Large intestine (tissue), 12 donors: ENCODE measurements at places on chromosomes 4 and X. TPM values are rescaled to one million over a fixed set of nuclear protein-coding genes. Genes with fewer than 3 reads are reported as not detected.

DNA sequence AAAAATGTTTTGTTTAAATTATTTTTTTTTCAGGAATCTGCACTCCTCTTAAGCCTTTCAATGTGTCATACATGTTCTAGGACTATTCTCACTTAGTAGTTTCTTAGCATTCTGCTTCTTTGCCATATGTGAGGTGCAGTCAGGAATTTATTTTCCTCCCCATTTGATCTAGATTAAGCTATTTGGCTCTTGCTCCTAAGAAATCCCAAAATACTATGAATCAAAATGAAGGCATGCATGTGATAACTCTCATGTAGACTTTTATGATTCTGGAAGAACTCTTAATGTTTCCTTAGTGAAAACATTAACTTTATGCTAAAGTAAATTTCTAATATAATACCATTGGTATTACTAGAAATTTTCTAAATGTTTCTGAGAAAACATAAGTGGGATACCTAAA lies 664.5 kb downstream of the RAPGEF2 start:
- DNase-seq = no peak

Gene HTR2C
- not detected for polyA plus RNA-seq

GRCh38 chrX:3450881-3451570 lies 104.6 kb upstream of the MXRA5 start:
- DNase-seq = no peak

- DNase-seq = peak; percentile 44
Observed at GRCh38 chr4:41132055-41132683, 82.2 kb downstream of the APBB2 start.

DNA sequence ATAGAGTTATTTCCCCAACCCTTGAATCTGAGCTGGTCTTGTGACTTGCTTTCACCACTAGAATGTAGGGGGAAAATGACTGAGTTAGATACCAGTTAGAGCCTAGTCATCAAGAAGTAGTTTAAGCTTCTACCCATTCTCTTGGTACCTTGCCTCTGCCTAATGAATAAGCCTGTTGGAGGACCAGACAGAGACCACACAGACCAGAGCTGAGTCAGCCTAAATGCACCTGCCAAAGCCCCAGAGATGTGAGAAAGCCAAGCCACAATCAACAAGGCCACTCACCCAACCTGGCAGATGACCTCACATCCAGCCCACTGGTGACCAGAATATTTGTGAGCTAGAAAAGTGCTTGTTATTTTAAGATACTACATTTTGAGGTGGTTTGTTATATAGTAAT lies 85.2 kb upstream of the DCLK2 start:
- DNase-seq = no peak

- DNase-seq = no peak
Observed at GRCh38 chrX:3526071-3526470, 179.6 kb upstream of the MXRA5 start.

Gene THAP9
- 6.7 TPM for polyA plus RNA-seq

DNA sequence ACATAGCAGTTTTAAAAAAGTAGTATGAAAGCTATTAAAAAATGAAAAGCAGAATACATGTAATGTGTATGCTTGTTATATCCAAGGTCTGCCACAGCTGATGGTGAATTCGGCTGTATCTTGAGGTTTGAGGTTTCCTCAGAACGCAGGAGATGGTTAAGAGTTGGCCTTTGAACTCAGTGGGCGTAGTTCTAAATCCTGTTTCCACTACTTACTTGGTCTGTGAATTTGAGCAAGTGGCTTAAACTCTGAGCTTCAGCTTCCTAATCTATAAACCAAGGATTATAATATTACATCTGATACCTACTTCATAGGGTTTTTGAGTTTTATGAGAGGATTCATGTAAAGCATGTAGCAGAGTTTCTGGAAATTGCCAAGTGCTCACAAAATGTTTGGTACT lies 125.2 kb downstream of the STIM2 start:
- no peak for DNase-seq

DNA sequence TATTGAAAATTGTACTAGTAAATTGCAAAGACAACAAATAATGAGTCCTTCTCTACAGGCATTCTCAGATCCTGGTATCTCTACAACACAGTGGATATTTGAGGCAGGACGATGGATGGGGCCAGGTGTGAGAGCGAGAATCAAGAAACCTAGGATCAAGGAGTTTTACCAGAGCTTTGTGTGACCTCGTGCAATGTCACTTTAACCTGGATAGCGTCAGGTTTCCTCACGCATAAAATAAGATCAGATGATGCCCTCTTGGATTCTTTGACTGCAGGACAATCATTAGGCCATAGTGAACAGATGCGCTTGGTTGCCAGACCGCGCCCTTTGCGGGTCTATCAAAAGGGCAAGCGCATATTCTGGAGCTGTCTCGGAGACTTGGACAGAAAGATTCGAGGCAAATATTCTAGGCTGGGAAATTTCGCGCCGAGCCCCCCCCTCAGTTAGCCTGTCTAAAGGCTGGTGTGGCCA lies 66.6 kb downstream of the FBXO8 start:
- no peak for DNase-seq

DNA sequence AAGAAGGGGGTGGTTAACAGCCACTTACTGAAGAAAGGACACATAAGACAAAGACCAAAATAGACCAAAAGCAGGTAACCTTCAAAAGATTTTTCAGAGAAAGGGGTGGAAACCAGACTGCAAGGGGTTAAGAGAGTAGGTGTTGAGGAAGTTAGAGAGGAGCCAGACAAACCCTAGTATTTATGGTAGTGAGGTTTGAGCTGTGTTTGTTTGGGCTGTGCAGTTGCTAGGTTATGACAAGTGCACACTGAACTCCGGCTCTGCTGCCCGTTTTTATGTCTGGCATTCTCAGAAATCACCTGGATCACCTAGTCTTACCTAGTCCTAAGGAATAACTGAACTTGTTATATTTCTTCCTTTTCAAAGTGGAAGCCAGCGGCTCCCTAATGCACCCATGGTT lies 22.9 kb upstream of the G3BP2 start:
- DNase-seq = peak; percentile 91

GRCh38 chrX:49862093-49862492 lies 17.2 kb upstream of the USP27X start:
- DNase-seq = no peak

DNA sequence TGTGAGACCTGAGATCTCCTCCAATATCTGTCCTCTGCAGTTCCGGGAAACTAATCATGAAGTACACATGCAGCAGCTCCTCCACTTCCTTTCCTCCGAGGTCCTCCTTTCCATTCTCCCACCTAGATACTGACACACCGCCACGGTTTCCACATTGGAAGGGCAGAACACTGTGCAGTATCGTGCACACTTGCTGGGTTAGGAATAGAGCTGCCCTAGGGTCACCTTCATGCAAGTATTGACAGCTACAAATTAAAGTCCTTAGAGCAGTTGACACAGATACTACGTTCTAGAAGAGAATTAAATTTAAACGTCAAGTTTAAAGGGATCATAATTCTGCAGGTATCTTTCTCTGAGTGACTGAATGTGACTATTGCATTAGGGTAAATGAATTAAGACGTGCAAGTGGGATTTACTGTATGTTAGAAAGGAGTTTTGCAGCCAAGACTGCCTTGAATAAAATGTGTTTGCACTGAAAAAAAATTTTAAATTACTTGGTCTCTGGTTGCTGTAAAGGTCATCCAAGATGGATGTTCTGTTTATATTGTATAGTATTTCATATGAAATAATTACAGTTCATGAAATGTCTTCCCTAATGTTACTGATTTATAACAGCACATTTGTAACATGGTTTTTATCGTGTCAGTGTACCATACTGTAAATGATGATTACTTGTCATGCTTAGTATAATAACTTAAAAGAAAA lies 117.7 kb downstream of the STOX2 start:
- no peak for DNase-seq

GRCh38 chrX:105299286-105299685 lies 78.8 kb upstream of the TEX13A start:
- no peak for DNase-seq

Gene HSFX4
- 0.15 TPM for polyA plus RNA-seq
